ENCODE measurements at places on chromosomes 1 and 21. TPM values are rescaled to one million over a fixed set of nuclear protein-coding genes. Genes with fewer than 3 reads are reported as not detected.

The CA6 gene
- 2.8 TPM for total RNA-seq

The PTGS2 gene
- total RNA-seq, result not detected

The IPP gene
- total RNA-seq, result 12.5 TPM

- H3K27ac ChIP-seq, result no peak overlapping the region
- H3K36me3 ChIP-seq, result no peaks in the 10 kb centered on the region
- no peak for DNase-seq
- H3K4me3 ChIP-seq, result no peak overlapping the region
- no peaks in the 10 kb centered on the region for H3K4me1 ChIP-seq
- no peaks in the 10 kb centered on the region for H3K27me3 ChIP-seq
Measured at GRCh38 chr1:163170331-163170730, 32.4 kb downstream of the RGS5 start.

DNA sequence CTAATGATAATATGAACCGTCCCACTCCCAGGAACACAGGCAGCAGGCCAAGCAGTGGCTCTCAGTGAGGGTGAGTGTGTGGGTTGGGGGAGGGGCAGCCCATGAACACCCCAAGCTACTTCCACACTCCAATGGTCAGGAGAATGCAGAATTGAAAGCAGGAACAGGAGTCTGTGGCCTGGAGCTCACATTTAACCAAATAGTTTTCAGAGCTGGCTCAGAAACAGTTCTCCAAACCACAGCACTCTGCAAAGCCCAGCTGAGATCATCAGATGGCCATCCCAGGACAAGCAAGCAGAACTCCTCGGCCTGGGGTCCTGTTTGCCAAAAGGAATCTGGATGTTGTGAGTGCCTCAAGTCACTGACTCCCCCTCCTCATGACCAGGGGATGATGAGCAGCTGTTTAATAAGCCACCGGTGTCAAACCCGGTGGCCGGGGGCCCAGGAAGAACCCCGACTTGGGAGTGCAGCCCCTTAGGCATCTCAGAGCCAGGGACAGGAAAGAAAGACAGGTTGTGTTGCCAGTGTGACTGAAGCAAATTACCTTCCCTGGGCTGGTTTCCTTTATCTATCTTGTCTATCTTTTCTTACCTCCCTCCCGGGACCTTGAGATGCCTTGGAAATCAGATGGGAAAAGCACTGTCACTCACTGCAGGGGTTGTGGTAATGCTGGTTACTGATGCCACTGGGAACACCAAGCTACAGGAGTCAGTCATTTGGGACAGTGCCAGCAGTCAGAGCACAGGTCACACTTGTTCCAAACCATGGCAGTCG lies 20.4 kb downstream of the DEGS1 start:
- no peaks in the 10 kb centered on the region for H3K36me3 ChIP-seq
- no peaks in the 10 kb centered on the region for H3K27me3 ChIP-seq
- H3K4me1 ChIP-seq, result peaks cover 11% of the 10 kb centered on the region
- no peak overlapping the region for H3K4me3 ChIP-seq

- no peak overlapping the region for H3K4me3 ChIP-seq
- no peak for DNase-seq
- H3K27ac ChIP-seq, result no peak overlapping the region
- H3K4me1 ChIP-seq, result no peaks in the 10 kb centered on the region
Measured at GRCh38 chr1:157487504-157487903, 64.8 kb downstream of the FCRL5 start.

DNA sequence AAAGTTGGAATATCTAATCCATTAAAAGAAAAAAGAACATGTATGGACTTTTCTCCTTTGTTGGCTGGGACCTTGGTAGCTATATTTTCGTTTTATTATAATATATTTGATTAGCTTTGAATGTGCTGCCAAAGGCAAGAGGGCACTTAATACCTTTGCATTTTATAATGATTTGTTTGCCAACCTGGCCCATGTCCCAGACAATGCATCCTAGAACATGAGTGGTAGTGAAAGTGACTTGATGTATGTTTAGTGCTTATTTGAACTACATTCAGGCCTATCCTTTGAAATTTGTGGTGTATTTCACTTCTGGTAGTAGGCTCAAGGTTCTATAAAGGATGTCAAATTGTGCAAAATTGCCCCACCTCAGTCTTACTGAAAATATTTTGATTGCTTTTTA lies 25.9 kb downstream of the CACHD1 start:
- peaks cover 8% of the 10 kb centered on the region for H3K4me1 ChIP-seq
- no peaks in the 10 kb centered on the region for H3K36me3 ChIP-seq
- H3K4me3 ChIP-seq, result no peak overlapping the region

The PAPPA2 gene
- total RNA-seq, result not detected

GRCh38 chr1:182374101-182374834 lies 17.3 kb downstream of the GLUL start:
- no peak for DNase-seq
- no peak overlapping the region for H3K27ac ChIP-seq
- H3K36me3 ChIP-seq, result no peaks in the 10 kb centered on the region
- no peak overlapping the region for H3K4me3 ChIP-seq

GRCh38 chr1:193634470-193634869 lies 448.1 kb upstream of the B3GALT2 start:
- H3K4me3 ChIP-seq, result no peak overlapping the region
- H3K27me3 ChIP-seq, result no peaks in the 10 kb centered on the region
- no peaks in the 10 kb centered on the region for H3K36me3 ChIP-seq
- H3K27ac ChIP-seq, result peak overlapping the region; percentile 5
- H3K4me1 ChIP-seq, result no peaks in the 10 kb centered on the region

- H3K27me3 ChIP-seq, result no peaks in the 10 kb centered on the region
- no peak overlapping the region for H3K27ac ChIP-seq
- peaks cover 95% of the 10 kb centered on the region for H3K36me3 ChIP-seq
- no peak overlapping the region for H3K4me3 ChIP-seq
- no peaks in the 10 kb centered on the region for H3K4me1 ChIP-seq
Measured at GRCh38 chr1:43422995-43423671, 30.6 kb downstream of the HYI start.

GRCh38 chr1:234256359-234256758 lies 116.9 kb upstream of the COA6 start:
- peaks cover 4% of the 10 kb centered on the region for H3K4me1 ChIP-seq
- no peaks in the 10 kb centered on the region for H3K36me3 ChIP-seq
- DNase-seq, result no peak

Measured in T-cell (primary cell).